ENCODE measurements at places on chromosomes 3 and 15.

DNA sequence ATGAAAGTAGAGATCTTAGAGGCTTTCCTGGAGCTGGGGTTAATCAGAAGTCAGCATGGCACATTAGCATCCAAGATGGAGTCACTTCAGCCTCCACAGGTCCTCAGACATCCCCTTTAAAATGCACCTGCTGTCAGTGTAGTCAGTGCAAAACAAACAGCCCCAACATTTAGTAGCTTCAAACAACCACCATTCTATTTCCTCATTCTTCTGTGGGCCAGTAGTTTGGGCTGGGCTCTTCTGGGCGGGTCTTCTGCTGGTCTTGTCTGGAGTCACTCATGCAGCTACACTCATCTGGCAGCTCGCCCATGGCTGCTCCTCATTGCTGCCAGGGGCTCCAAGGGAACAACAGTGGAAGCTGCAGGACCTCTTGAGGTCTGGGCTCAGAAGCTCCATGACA, 99.9 kb downstream of the TLE3 start:
- DNase-seq = no peak

DNA sequence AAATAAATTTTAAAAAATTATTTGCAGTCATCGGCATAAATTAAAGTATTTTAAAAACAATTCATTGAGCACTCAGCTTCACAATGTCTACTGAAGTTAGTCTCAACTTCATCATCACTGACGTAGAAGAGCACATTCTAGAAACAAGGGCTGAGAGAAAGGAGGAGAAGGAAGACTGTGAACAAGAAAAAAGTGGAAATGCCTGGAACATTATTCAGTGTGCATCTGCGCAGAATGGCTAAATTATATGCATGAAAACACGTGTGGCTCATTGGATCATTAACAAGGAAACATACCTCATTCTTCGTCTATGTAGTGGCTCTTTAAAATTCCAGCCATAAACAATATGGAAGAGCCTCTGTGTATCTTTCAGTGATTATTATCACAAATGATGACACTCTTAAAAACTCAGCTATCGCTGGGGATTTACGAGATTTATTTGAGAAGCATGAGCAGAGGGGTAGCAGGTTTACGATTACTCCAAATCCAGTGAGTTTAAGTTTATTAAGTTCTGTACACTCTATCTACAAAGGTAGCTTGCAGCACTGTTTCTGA, 404.2 kb upstream of the CDIN1 start:
- DNase-seq = no peak

- DNase-seq = peak; percentile 82
Measured at GRCh38 chr3:107942244-107942643, 148.6 kb downstream of the CD47 start.

DNA sequence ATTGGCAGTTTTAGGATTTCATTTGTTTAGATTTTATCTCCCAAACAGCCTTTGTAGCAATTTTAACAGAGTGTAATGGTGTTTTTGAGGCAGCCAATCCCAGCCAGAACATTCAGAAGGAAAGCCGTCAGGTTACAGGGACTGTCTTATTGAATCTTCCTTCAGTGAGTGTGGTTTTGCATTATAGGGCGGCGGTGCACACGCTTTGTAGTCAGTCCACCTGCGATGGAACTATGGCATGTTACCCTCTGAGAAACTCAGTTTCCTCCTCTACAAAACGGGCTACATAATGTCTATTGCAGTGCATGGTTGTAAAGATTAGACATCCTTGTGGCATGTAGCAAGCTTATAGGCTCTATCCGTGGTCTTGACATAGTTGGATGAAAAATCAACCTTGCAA, 1.0 kb downstream of the LRRC28 start:
- no peak for DNase-seq

DNA sequence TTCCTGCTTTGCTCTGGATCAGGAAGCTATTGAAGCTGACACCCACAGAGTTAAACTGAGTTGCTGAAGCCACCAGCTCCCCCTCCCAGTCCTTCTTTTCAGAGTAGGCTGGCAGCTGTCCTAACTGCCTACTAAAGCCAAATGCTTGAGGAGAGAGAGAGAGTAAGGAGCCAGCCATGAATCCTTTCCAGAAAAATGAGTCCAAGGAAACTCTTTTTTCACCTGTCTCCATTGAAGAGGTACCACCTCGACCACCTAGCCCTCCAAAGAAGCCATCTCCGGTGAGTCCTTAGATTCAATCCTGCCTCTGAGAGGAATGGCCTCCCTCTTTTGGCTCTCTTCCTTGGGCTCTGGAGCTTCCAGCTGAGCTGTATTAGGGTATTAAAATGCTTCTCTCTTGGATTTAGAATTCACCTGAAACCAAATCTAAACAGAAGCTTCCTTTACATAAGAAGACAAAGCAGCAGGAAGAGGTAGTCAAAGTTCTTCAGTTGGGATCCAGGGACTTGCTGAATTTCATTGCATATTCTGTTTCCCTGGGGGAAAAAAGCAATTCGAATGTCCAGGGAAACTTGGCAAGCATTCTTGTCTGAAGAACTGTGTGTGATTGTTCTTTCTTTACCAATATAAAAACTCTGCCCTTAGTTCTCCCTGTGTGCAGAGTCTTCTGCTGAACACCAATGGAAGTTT, at the start of gene SLC15A2:
SLC15A2 (plus strand) TSS at position 101 of the 690 bp plus-strand sequence; CDS start at position 177, 76 bp downstream.
- DNase-seq = no peak

DNA sequence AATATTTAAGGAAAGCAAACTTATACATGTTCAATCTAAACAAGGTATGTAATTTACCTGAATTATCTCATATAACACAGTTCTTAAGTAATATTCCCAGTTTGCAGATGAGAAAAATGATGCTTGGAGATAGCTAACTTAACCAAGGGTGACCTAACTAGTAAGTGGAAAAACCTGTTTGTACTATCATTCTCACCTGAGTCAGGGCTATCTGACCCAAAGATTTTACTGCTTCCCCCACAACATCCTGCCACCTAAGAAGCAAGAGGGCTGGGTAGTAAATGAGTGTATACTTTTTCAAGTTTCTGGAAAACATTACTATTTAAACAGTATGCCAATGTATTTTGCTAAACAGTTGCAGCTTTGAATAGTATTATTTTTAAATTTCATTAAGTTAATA, 10.6 kb downstream of the TP63 start:
- peak; percentile 41 for DNase-seq

DNA sequence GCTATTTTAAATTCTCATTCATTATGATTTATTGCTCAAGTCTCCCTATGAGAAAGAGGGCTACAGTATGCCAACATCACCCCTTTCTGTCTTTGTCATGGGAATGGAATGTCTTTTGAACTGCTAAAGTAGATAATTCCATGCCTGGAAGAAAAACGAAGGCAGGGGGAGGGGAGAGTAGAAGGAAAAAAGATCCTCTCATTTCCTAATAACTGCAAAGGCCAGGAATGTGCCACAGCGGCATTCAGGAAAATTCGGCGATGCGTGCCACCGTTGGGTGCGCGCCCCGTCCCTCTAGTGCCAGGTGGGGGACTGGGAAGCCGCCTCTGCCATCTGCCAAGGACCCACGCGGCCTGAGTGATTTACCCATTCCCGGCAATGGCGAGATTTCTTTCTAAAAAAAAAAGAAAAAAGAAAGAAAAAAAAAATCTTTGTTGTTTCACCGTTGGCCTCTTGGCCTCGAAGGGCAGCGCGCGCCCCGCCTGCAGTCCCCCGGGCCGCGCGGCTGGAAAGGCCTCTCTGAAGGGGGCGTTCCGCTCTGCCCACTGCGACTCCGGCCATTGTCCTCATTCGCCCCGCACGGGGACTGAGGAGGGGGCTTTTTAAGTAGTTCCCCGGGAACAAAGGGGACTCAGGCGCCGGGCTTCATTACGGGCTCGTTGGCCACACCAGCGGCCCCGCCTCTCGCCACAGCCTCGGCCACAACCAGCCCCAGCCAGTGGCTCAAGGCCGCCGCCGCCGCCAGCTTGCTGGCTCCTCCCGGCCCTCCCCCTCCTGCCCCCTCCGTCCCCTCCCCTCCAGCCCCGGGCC, 54.5 kb downstream of the CPN2 start:
- DNase-seq = no peak

GRCh38 chr3:45464336-45465170, 76.2 kb downstream of the LARS2 start:
- peak; percentile 24 for DNase-seq

- DNase-seq = no peak
Measured at GRCh38 chr3:16239780-16240179, 25.0 kb downstream of the DPH3 start.

- no peak for DNase-seq
Measured at GRCh38 chr15:62164014-62164395, 1.1 kb downstream of the C2CD4B start.

GRCh38 chr15:73684581-73685455, 635 bp downstream of the CD276 start:
- DNase-seq = no peak

DNA sequence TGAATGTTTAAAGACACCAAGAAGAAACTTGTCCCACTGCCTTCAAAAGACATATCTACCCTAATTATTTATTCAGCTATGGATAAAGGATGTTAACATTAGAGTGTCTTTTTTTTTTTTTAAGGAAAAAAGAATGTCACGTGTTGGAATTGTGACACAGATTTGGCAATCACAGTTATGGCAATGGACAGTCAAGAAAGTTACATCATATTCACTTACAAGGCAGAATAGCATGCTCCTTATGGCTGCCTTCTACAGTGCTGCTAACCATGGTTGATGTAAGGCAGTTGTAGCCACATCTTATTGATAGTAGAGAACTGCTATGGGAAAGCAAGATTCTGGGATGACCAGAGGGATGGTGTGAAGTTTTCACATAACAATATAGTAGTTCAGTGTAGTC, 128.8 kb upstream of the ZBTB20 start:
- no peak for DNase-seq

DNA sequence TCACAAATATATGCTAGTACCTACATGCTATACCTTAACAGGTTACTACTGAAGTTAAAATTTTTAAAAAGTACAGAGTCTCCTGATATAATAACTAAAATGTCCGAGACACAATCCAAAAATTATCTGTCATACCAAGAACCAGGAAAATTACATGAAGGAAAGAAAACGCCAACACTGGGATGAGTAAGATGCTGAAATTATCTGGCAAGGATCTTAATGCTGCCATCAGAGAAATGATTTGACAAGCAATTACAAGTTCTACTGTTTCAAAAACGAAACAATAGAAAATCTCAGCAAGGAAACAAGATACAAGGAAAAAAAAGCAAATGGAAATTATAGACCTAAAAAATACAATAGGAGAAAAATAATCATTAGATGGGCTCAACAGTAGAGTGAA, 92.5 kb downstream of the UBE3A start:
- no peak for DNase-seq

- DNase-seq = no peak
Measured at GRCh38 chr3:128217702-128218547, 64.6 kb downstream of the EEFSEC start.

GRCh38 chr3:56297281-56297840, 170.9 kb downstream of the ERC2 start:
- DNase-seq = no peak

DNA sequence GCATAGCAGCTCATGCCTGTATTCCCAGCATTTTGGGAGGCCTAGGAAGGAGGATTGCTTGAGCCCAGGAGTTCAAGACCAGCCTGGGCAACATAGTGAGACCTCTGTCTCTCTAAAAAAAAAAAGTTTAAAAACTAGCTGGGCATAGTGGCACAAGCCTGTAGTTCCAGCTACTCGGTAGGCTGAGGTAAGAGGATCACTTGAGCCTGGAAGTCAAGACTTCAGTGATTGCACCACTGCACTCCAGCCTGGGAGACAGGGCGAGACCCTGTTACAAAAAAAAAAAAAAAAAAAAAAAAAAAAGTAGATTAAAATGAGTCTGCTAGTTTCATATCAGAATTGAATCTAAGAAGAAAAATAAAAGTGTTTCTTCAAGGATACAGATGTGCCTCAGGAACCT, 32.4 kb upstream of the ANPEP start:
- no peak for DNase-seq

DNA sequence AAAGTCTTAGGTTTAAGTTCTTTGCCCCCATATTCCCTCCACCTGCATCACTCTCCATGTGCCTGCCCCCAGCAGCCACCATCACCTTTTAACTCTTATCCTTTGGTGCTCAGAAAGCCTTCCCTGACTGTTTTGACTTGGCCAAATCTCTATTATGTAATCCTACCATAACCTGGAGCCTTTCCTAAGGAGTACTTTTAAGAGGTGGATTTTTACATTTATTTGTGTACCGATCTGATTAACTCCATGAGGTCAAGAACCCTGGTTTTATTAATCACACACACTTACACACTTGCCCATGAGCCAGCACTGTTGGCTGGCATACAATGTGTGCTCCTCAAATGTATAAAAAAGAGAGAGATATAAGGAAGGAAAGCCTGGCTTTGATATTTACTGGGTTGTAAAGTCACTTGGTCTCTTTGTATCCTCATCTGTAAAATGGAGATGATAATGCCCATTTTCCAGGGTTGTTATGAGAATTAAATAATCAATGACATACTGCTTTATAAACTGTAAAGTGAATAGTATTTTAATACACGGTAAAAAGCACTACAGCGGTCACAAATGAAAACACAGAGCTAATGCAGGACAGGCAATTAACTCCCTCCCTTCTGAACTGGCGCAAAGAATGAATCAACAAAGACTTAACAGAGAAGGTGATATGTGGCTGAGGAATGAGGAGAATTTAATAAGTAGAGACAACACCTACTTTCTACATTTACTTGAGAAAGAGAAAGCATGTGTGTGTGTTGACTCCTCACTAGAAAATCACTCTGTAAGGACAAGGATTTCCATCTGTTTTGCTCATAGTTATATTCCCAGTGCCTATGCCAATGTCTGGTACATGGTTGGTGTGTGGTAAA, 45.4 kb downstream of the ATP13A4 start:
- no peak for DNase-seq

DNA sequence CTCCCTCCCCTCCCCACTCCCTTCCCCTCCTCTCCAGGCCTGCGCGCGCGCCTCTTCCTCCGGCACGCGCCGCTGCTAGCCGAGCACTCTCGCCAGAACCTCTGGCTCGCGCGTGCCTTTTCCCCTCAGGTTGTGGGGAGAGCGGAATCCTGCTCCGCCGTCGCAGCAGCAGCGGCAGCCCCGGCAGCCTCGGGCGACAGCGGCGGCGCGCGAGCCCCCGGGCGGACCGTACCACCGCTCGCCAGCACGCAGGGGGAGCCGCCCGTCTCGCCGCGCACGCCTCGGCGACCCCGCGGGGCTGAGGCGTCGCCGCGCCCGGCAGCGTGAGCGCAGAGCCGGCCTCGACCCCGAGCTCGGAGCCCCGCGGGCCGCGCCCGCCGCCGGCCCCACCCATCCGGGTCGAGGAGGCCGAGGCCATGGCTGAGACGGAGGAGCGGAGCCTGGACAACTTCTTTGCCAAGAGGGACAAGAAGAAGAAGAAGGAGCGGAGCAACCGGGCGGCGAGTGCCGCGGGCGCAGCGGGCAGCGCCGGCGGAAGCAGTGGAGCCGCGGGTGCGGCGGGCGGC, at the start of gene CDV3:
CDV3 (plus strand) TSS at position 58 of the 566 bp plus-strand sequence; CDS start at position 417, 359 bp downstream.
- no peak for DNase-seq

- DNase-seq = peak; percentile 3
Measured at GRCh38 chr15:72037321-72037720, 80.6 kb downstream of the MYO9A start.

DNA sequence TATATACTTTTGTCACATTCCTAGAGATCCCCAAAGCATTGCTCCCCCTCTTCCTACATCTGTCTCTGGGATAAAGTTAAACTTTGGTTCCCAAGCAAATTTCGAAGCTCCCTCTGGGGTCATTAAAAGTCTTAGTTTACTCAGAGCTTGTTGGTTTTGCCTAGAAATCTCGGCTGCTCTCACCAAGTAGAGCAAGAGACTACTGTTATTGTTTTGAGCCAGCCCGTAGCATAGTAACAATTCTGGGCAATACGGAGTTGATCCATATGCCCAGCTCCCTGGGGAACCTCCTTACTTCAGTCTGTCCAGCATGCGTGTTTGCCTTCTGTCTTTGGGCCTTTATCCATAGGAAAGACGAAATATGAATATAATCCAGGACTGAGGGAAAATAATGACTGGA, 10.0 kb upstream of the P3H2 start:
- no peak for DNase-seq

- DNase-seq = no peak
Measured at GRCh38 chr3:50163572-50164455, 8.7 kb downstream of the SEMA3F start.
